Stimulated activated CD4-positive, alpha-beta T cell treated with anti-CD3 and anti-CD28 coated beads, Interleukin-1b, Interleukin-23, amount 100 ng/mL, for 1 hour (primary cell): ENCODE measurements at places on chromosomes 13 and 19.

DNA sequence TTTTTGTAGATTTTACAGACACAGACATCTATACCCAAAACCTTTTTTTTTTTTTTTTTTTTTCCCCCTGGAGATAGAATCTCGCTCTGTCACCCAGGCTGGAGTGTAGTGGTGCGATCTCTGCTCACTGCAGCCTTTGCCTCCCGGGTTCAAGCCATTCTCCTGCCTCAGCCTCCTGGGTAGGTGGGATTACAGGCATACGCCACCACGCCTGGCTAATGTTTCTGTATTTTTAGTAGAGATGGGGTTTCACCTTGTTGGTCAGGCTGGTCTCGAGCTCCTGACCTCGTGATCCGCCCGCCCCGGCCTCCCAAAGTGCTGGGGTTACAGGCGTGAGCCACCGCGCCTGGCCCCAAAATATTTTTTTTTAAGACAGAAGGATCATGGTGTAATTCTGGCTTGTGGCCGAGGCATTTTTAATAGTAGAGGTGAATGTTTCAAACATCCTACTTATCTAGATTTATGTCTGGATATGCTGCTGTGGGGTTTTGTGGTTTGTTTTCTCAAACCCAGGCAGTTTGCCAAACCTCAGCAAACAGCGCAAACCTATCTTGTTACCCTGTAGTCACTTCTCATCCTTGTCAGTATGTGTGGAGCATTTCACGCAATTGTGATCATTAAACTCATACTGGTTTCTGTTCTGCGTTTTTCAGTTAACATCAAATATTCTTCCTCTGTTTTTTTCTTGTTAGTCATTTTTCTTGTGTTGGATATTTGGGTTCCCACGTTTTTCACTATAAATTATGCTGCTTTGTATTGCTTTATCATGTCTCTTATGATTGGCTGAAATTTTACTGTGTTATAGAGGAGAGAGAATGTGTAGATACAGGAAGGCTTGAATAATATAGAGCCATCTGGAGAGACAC lies 36.2 kb upstream of the GARRE1 start:
- DNase-seq, result no peak

DNA sequence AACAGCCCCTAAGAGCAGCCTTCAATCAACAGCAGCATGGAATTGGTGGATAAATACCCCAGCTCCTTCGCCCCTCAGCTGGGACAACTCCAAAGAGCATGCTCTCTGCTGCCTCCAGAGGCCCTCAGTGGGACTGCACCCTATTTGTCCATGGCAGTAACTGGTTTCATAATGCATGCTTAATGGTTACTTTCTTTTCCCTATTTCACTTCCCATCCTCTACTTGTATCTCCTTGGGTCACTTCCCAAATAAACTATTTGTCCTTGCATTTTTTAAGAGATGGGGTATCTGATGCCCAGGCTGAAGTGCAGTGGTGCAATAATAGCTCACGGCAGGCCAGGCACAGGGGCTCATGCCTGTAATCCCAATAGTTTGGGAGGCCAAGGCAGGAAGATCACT lies 13.5 kb upstream of the TPM4 start:
- DNase-seq, result no peak

GRCh38 chr19:37893845-37894575 lies 12.4 kb downstream of the WDR87 start:
- no peak for DNase-seq

DNA sequence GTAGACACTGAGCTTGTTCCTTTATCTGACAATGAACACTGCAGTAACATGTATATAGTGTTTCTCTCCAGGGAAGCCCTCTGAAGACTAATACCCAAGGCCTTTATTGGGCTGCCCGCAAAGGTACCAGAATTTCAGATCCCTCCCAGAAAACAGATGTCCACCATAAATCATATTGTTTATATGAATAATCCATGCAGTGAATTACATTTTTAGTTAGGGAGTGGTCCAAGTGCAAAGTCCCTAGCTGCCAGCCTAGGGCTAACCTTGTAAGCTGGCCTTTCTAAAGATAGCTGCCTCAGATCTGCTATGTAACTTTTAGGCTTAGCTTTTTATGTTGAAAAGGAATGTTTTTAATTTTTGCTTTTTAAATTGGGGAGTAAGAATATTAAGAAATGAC lies 44.7 kb downstream of the TDRD3 start:
- no peak for DNase-seq

- no peak for DNase-seq
These were observed 210.8 kb downstream of the RFC3 start for GRCh38 chr13:34028496-34029442.

- no peak for DNase-seq
These were observed 1233.7 kb downstream of the PCDH17 start for GRCh38 chr13:58865286-58865685.

DNA sequence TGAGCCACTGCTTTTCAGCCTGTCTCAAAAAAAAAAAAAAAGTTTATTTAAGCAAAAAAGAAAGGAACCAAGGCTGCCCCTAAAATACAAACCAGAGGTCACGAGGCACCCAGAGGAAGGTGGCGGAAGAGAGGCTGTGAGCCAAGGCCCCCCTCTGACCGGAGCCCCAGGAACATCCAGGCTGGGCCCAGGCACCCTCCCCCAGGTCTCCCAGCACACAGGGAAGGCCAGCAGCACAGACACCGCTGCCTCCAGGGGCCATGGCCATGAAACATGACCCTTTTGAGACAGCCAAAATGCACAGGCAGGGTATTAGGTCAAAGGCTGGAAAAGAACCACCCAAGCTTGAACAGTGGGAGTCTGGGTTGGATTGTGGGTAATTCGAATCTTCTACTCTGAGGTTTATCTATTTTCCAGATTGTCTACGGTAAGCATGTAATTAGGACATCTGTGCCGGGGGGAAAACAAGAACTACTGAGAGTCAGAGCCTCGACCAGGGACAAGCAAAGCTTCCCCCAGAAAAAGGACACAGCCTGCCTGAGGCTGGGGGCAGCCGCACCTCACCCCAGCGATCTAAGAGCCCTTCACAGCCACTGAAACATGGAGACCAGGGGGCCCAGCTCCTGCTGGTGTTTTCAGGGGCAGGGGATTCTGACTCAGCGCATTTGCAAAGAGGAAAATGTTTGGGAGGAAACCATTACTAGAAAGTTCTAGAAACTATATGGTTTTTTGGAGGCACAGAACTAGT lies 8.4 kb downstream of the PEX11G start:
- no peak for DNase-seq

DNA sequence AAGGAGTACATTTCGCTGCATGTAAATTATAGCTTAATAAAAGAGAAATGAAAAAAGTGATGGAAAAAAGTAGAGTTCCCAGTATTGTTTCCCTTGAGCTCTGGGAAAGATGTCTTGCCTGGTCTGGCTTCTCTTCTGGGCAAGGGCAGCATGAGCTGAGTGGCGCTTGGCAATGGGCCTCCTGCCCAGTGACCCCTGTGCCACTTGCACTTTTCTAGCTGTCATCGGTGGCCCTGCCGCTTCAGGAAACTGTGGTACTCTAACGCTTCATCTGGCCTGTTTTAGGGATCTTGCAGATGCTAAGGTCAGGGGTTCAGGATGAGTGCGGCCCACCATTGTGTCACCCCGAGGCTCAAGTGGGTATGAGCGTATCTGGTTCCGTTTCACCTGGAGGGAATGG lies 161.4 kb downstream of the MTUS2 start:
- no peak for DNase-seq

DNA sequence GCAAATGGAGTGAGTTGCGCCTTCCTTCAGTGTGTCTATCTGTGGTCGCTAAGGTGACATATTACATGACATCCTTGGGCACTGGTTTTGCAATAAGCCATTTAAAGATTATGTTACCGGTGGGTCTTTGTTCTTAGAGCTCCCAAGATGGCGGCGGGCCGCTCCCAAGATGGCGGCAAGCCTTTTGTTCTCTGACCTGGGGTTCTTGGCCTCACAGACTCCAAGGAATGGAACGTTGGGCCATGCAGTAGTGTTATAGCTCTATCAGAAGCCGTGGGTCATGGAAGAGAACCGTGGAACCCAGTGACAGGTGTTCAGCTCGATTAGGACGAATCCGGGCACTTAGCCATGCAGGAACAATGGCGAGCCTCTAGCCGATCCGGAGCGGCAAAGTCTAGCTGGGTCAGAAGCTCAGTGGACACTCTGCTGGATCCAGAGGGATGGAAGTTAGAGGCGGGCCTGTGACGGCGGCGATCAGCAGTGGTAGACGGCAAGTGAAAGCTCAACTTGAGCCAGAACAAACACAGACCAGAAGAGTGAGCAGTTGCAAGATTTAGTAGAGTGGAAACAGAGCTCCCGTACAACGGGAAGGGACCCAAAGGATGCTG lies 188.6 kb downstream of the TEX29 start:
- no peak for DNase-seq

- no peak for DNase-seq
These were observed 134.3 kb upstream of the SLITRK5 start for GRCh38 chr13:87536899-87537298.

DNA sequence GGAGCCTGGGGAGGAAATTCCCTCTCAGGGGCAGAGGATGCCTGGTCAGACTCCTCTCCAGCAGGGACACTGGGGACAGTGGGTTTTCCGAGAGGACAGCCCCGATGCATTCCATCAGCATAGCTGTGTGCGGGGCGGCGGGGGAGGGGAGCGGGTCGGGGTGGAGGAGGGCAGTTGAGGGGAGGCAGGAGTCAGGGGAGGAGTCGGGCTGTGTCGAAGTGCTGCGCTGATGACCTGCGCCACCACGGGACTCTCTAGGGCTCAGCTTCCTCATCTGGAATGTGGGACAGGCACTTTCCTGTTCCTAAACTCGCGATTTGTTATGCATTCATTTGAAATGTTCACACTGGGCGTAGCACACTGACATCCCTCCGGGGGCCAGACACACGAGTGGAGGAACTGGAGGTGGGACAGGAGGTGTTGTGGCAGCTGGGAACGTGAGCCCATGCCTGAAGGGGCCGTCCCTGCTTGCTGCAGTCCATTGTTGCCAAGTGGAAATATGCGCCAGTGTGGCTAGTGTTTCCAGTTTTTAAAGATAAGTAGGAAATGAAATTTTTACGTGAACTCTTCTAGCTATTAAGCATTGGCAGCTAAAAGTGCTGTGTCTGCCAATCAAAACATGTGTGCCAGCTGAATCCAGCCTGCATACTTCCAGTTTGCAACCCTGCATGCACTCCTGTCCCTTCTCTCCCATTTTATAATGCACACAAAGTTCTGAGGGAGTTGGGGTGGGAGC lies 43.3 kb downstream of the FLT1 start:
- no peak for DNase-seq

DNA sequence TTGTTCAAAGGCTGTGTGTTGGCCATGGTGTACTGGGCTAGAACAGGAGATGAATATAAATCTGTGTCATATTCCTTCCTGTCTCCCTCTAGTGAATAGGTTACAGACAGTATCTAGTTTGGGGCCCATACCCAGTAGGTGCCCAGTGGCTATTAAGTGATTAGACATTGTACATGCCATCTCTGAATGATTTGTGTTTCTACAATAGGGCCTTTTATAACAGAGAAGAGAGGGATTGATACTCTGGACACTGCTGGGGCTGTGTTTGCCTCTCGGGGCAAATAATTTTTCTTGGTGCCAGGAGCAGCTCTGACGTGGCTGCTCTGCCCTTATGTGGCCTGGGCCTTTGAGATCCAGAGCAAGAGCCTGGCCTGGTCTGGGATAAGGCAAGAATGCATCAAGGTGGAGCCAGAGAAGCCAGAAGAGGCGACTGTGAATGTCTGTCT lies 403.1 kb downstream of the SPRY2 start:
- DNase-seq, result no peak

DNA sequence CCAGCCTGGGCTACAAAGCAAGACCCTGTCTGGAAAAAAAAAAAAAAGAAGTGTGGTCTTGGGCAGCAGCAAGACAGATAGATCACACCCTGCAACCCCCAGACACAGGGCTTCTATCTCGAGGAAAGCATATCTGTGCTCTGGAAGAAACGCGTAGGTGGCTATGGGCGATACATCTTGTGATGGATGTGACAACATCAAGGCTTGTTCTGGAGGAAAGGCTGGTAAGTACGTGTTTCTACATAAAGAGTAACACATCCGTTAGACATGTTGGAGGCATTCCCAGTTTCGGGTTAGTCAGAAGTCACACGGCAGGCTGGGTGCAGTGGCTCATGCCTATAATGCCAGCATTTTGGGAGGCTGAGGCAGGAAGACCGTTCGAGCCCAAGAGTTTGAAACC lies 6.6 kb upstream of the DHDH start:
- DNase-seq, result no peak

GRCh38 chr13:111480976-111481375 lies 160.5 kb downstream of the TEX29 start:
- DNase-seq, result no peak

DNA sequence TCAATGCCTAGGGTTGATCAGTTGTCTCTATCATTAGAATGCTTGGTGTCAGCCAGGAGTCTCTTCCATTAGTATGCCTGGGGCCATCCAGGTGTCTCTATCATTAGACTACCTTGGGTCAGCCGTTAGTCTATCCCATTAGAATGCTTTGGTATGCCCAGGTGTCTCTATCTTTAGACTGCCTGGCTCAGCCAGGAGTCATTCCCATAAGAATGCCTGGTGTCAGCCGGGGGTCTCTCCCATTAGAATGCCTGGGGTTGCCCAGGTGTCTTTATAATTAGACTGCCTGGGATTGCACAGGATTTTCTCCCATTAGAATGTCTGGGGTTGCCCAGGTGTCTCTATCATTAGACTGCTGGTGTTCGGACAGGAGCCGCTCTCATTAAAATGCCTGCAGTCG lies 1442.9 kb downstream of the UQCRFS1 start:
- no peak for DNase-seq

DNA sequence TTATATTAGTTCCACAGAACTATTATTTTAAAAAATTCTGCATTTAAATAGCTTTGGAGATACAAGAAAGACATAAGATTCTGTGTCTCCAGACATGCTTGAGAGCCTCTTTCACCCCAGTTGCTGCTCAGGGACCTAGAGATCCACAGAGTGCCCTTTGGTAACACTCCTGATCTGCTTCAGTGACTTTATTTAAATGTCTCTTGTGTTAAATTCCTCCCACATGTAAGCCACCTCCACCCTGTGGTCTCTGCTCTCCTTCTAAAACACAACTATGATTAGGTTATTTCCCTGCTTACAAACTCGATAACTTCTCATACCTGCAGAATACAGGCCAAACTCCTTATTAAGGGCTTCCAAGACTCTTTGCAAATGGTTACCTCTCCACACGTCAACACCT lies 141.0 kb downstream of the RFC3 start:
- DNase-seq, result no peak

DNA sequence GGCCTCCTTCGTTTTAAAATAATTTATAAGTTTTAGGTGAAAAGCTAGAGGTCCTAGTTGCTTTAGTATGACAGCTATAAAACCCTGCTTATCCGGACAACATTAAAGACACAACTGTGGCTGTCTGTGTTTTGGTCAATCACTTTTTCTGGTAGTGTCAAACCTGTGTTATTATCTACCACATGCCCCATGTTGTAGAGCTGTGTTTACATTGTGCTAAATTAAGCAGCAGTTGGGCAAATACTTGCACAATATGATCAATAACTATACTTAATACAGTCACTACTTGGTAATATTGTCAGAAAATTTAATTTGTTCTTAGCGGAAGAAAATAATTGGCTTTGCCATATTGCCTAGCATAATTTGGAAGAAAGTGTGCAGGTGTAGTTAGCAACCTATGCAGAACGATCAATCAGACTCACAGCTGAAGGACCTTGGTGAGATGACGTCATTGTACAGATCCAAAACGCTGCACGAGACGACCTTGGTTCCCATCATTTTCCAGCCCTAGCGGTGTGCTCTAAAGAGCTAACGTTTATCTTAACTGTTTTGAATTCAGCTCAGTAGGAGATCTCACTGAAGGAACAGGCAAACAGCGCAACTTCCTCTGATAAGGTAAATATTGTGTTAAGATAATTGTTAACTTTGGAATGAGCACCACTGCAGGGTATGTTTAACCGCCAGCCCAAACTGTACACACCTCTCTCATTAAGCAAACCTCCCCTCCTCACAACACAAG lies 476.6 kb downstream of the IRS2 start:
- DNase-seq, result no peak

- DNase-seq, result no peak
These were observed 28.4 kb downstream of the GPR42 start for GRCh38 chr19:35399231-35399630.
